ENCODE measurements at places on chromosomes 3 and 15.

- H3K4me1 ChIP-seq: no peaks in the 10 kb centered on the region
- no peak for DNase-seq
- H3K36me3 ChIP-seq: peaks cover 65% of the 10 kb centered on the region
- H3K27me3 ChIP-seq: no peaks in the 10 kb centered on the region
- no peak overlapping the region for H3K4me3 ChIP-seq
Observed at GRCh38 chr3:58288011-58288728, 17.9 kb upstream of the RPP14 start.

DNA sequence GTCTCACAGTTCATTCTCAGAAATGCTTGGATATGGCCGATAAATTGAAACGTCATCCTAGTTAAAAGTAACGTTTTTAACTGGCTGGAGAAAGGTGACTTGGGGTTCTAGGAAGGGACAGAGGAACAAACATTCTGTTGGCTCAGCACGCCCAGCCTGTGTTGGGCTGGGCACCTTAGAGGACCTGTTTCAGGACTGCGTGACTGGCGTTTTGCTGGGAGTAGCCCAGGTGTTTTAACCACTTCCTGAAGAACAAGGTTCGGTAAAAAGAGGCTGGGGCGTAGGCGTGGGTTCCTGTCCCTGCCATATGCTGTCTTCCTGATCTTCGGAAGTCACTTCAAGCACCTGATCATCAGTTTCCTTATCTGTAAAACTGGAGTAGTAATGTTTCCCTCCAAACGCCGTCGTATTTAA is 1.1 kb upstream of the TLNRD1 start:
- peak overlapping the region; percentile 94 for H3K4me3 ChIP-seq
- peaks cover 21% of the 10 kb centered on the region for H3K36me3 ChIP-seq
- H3K4me1 ChIP-seq: peaks cover 38% of the 10 kb centered on the region
- peak overlapping the region; percentile 96 for H3K27ac ChIP-seq
- no peak for DNase-seq
- H3K27me3 ChIP-seq: no peaks in the 10 kb centered on the region

DNA sequence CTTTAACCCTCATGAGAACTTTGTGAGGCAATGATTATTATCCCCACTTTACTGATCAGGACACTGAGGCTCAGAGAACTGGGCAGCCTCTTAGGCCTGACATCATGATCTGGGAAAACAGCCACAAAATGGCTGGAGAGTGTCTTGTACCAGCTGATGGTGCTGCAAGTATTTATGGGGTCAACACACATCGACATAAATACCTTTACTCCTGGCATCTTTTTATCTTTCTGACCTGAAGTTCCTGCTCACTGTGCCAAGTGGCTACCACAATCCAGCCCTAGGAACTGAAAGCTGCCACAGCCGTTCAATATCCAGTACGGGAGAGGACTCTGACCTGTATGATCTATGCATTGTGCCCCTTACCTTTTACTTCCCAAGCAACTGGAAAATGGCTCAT is 29.2 kb upstream of the MUC13 start:
- peaks cover 5% of the 10 kb centered on the region for H3K4me1 ChIP-seq
- no peaks in the 10 kb centered on the region for H3K36me3 ChIP-seq
- DNase-seq: no peak

DNA sequence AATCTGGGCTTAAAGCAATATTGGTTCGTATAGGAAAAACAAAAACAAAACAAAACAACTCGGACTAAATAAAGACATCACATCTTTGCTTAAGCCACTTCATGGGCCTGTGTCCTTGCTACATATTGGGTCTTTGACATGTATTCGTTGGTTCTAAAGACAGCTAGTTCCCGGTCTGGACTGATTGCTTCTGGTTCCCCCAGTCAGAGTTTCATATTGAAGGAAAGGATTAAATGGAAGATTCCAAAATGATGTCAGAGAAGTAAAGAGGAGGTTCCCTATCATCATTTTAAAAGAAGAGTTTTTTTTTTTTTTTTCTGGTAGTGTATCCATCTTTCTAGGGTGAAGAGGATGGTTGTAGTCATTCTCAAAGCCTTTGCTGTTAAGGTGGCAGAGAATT is 2.3 kb downstream of the OXSR1 start:
- no peaks in the 10 kb centered on the region for H3K27me3 ChIP-seq
- peaks cover 16% of the 10 kb centered on the region for H3K36me3 ChIP-seq
- DNase-seq: no peak
- peak overlapping the region; percentile 26 for H3K4me3 ChIP-seq

GRCh38 chr3:81658322-81658997 is 103.0 kb downstream of the GBE1 start:
- H3K4me3 ChIP-seq: no peak overlapping the region
- no peak for DNase-seq
- no peaks in the 10 kb centered on the region for H3K4me1 ChIP-seq

DNA sequence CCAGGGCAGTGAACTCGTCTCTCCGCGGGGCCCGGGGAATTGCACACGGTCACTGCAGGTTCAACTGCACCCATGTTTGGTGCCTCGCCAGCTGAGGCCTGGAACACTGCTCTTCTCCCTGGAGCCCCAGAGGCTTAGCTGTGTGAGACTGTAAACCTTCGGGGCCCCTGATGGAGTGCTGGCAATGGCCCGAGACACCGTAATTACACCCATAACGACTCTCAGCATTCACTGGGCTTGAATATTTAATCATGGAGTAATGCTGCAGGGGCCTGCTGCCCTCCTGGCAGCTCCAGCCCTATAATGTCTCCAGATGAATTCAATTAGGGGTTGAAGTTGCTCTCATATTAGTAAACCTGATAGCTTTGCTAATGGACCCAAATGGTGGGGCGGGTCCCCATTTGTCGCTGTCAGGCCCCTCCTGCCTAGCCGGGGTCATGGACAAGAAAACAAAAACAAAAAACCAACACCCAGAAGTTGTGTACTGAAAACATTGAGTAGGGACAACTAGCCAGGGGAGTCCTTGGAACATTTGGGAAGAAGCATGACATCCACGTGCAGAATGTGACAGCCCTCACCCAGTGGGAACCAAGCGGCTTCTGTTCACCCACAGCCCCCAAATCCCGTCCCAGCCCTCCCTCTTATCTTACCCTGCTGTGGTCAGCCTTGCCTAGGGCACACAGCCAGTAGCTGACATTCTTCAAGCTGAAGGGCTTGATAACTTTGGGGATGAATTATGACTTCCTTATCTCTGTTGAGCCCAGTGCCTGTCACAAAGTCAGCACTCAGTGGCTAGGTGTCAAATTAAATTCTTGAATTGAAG is 74.3 kb upstream of the SCN5A start:
- H3K27ac ChIP-seq: no peak overlapping the region
- H3K4me3 ChIP-seq: no peak overlapping the region
- H3K27me3 ChIP-seq: no peaks in the 10 kb centered on the region
- no peaks in the 10 kb centered on the region for H3K36me3 ChIP-seq
- no peak for DNase-seq
- H3K4me1 ChIP-seq: no peaks in the 10 kb centered on the region

- H3K27ac ChIP-seq: no peak overlapping the region
- DNase-seq: no peak
- no peak overlapping the region for H3K4me3 ChIP-seq
- H3K27me3 ChIP-seq: no peaks in the 10 kb centered on the region
- peaks cover 77% of the 10 kb centered on the region for H3K36me3 ChIP-seq
Observed at GRCh38 chr3:10262027-10262426, 13.8 kb downstream of the TATDN2 start.

GRCh38 chr15:36696196-36696595 is 116.8 kb downstream of the CDIN1 start:
- H3K4me1 ChIP-seq: no peaks in the 10 kb centered on the region
- no peak overlapping the region for H3K27ac ChIP-seq
- peaks cover 12% of the 10 kb centered on the region for H3K36me3 ChIP-seq
- H3K4me3 ChIP-seq: no peak overlapping the region
- no peak for DNase-seq

DNA sequence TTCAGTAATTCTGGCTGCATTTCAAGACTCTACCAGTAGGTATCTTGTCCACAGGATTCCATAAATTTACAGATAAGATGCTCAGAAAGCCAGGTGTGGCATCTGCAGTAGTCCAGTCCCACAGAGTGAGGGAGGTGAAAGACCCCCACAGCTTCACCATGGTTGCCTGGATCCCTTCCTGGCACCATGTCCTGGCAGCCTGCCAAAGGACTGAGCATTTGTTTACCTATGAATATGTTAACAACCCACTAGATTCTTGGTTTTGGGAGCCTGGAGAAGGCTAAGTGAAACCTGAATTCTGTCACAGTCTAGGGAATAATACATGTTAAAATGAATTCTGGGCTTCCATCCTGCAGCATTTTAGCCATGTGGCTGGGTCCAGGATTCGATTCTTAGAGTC is 14.9 kb downstream of the CHST2 start:
- no peaks in the 10 kb centered on the region for H3K27me3 ChIP-seq
- no peak for DNase-seq
- no peaks in the 10 kb centered on the region for H3K36me3 ChIP-seq
- H3K4me1 ChIP-seq: no peaks in the 10 kb centered on the region
- no peak overlapping the region for H3K4me3 ChIP-seq

DNA sequence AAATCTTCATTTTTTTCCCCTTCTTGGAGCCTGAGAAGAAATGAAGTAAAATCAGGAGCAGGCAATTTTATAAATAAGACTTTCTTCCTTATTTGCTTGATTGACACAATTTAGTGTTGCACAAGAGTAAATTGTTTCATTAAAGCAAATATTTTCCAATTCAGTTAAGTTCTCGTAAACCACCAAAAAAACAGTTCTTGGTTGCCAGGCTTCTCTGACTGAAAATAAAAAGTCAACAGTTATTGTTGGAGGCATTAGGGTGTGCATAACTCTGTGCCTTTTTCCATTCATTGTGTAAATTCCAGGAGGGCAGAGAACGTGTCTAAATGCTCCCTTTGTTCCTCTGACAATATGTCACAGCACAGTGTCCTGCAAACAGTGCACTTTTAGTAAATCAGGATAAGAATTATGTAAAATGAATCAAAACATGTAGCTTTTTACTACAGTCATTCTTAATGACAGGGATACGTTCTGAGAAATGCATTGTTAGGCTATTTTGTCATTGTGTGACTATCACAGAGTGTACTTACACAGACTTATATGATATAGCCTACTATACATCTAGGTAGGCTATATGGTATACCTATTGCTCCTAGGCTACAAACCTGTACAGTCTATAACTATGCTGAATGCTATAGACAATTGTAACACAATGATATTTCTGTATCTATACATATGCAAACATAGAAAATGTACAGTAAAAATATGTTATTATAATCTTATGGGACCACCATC is at the start of gene CP:
CP (minus strand) TSS at position 47 of the 735 bp plus-strand sequence; CDS start at position 10, 37 bp downstream.
- no peak within 1 kb of the TSS for H3K27ac ChIP-seq
- peaks cover 20% of the 10 kb centered on the region for H3K4me1 ChIP-seq
- no peaks in the 10 kb centered on the region for H3K27me3 ChIP-seq
- DNase-seq: no peak

DNA sequence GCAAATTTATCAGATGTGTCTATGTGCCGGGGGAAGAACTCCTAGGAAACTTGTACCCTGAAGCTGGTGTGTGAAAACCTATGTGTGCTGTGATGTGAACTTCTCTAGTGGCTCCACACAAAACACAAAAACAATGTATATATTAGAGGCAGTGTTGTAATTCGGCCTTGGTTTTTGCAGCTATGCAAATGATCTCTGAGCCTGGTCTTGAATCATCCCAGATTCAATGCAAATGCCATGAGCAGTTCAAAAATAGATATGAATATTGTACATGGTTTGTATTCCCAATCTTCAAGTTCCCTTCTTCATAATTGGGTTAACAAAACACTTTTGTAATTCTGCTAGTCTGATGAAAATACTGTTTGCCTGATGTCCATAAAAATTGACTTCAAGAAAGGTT is 152.6 kb downstream of the MFSD1 start:
- no peak overlapping the region for H3K4me3 ChIP-seq
- no peak for DNase-seq
- H3K36me3 ChIP-seq: no peaks in the 10 kb centered on the region
- H3K27ac ChIP-seq: no peak overlapping the region
- H3K27me3 ChIP-seq: no peaks in the 10 kb centered on the region

- H3K27me3 ChIP-seq: peaks cover 18% of the 10 kb centered on the region
- no peaks in the 10 kb centered on the region for H3K36me3 ChIP-seq
- no peak overlapping the region for H3K4me3 ChIP-seq
- no peak overlapping the region for H3K27ac ChIP-seq
- H3K4me1 ChIP-seq: peaks cover 13% of the 10 kb centered on the region
Observed at GRCh38 chr3:71873093-71873611, 88.2 kb upstream of the PROK2 start.

GRCh38 chr3:123613543-123613942 is 28.7 kb upstream of the HACD2 start:
- H3K36me3 ChIP-seq: peaks cover 18% of the 10 kb centered on the region
- DNase-seq: no peak

- no peak overlapping the region for H3K27ac ChIP-seq
- DNase-seq: no peak
- H3K4me3 ChIP-seq: no peak overlapping the region
- no peaks in the 10 kb centered on the region for H3K36me3 ChIP-seq
Observed at GRCh38 chr15:66885281-66885915, 180.0 kb upstream of the SMAD3 start.

GRCh38 chr3:153970047-153970446 is 151.1 kb upstream of the ARHGEF26 start:
- no peak for DNase-seq
- H3K4me3 ChIP-seq: no peak overlapping the region
- H3K36me3 ChIP-seq: no peaks in the 10 kb centered on the region
- H3K27me3 ChIP-seq: no peaks in the 10 kb centered on the region
- H3K4me1 ChIP-seq: no peaks in the 10 kb centered on the region

DNA sequence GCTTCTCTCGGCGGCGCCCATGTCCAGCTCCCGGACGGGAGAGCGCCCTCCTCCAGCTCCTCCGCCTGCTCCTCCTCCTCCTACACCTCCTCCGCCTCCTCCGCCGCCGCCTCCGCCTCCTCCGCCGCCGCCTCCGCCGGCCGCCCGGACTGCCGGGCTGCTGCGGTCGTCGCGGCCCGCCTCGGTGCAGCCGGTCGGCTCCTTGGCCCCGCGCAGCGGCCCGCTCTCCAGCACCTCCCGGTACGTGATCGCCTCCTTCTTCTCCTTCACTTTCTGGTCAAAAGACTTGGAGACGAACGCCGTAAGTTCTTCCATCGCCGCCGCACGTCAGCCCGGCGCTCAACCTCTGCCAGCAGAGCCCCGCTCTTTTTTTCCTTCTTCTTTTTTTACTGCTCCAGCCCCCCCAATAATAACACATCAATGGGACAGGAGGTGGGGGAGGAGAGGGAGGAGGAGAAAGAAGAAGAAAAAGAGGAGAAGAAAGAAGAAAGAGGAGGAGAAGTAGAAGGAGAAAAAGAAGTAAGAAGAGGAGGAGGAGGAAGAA is 438 bp downstream of the SHOX2 start:
- peaks cover 11% of the 10 kb centered on the region for H3K36me3 ChIP-seq
- peaks cover 46% of the 10 kb centered on the region for H3K4me1 ChIP-seq
- peak overlapping the region; percentile 77 for H3K4me3 ChIP-seq
- H3K27ac ChIP-seq: peak overlapping the region; percentile 75
- peak; percentile 26 for DNase-seq

GRCh38 chr3:37907906-37908305 is 46.2 kb downstream of the CTDSPL start:
- no peak overlapping the region for H3K27ac ChIP-seq
- peaks cover 19% of the 10 kb centered on the region for H3K27me3 ChIP-seq
- H3K36me3 ChIP-seq: no peaks in the 10 kb centered on the region
- H3K4me1 ChIP-seq: no peaks in the 10 kb centered on the region

- H3K4me1 ChIP-seq: no peaks in the 10 kb centered on the region
- peaks cover 17% of the 10 kb centered on the region for H3K27me3 ChIP-seq
- no peak overlapping the region for H3K4me3 ChIP-seq
- H3K36me3 ChIP-seq: no peaks in the 10 kb centered on the region
- DNase-seq: no peak
- no peak overlapping the region for H3K27ac ChIP-seq
Observed at GRCh38 chr3:50930371-50931208, 255.9 kb downstream of the DOCK3 start.

Data from activated B cell treated with CpG ODN at 0.5 μM for 24 hours (primary cell).